BJ (cell line): ENCODE measurements at places on chromosomes 12 and 14.
A peak's percentile ranks its signal among the peaks of the same experiment; 100 is the strongest.

DNA sequence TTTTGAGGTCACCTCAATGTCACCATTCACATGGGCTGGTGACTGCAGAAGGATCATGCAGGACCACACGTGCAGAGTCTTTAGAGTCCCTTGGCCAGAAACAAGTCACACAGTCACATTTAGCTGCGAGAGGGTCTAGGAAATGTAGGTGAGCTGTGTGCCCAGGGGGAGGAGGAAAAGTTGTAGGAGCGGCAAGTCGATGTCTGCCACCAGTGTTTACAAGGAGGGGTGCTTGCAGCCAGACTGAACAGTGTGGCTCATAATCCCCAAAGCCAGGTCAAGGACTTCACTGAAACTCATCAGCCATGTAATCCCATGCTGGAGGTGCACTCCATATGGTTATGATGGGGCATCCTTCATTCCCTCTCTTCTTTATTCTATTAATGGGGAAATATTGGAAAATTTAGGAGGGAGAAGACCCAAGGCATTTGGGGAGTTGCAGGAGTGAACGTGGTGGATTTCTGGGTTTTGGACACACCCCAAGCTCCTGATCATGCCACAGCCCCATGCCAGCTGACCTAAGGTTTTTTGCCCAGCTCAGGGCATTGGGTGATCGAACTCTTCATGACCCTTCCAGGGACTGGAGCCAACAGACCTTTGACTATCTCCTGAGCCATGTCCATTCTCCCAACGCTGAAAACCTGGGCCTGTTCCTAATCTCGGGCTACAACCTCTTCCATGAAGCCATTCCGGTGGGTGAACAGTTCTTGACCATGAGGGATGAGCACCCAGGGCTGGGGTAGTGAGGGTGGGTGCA, 7.2 kb downstream of the DAO start:
- no peak for DNase-seq

DNA sequence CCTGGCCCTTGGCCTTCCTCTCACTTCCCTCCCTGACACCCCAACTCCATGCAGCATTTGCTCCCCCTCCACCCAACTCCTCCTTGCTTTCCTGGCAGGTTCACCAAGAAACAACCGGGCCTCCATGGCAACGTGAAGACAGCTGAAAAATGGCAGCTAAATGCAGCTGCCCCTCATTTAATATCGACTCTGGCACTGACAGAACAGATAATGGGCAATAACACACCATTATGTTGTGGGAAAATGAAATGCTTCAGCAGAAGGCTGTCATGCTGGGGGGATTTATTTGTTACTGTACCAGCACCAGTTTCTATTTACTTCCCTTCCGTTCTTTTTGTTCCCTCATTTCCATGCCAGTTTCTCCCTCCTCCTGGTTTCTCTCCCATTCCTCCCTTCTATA, 440.8 kb downstream of the NRXN3 start:
- DNase-seq: no peak

GRCh38 chr12:14260011-14260993, 105.2 kb upstream of the ATF7IP start:
- peak; percentile 69 for DNase-seq

- no peak for DNase-seq
Observed at GRCh38 chr14:50065583-50065982, 50.8 kb downstream of the VCPKMT start.

GRCh38 chr12:57001448-57001906, 4.9 kb downstream of the ZBTB39 start:
- DNase-seq: no peak

- no peak for DNase-seq
Observed at GRCh38 chr12:113766131-113766878, 199.8 kb downstream of the RBM19 start.
